Fibroblast of skin of right biceps (primary cell): ENCODE measurements at places on chromosomes 2 and 18.

GRCh38 chr18:10378688-10379420 lies 75.6 kb upstream of the APCDD1 start:
- DNase-seq = peak; percentile 80

- DNase-seq = peak; percentile 90
These were observed 148.8 kb downstream of the VAPA start for GRCh38 chr18:10062302-10063300.

- no peak for DNase-seq
These were observed 535.2 kb downstream of the TDRD15 start for GRCh38 chr2:21658907-21659477.

GRCh38 chr18:49371786-49372185 lies 88.7 kb downstream of the DYM start:
- peak; percentile 11 for DNase-seq

- no peak for DNase-seq
These were observed 643.1 kb upstream of the LRRTM1 start for GRCh38 chr2:80947601-80948130.

GRCh38 chr18:73419531-73419930 lies 551.7 kb upstream of the NETO1 start:
- no peak for DNase-seq

DNA sequence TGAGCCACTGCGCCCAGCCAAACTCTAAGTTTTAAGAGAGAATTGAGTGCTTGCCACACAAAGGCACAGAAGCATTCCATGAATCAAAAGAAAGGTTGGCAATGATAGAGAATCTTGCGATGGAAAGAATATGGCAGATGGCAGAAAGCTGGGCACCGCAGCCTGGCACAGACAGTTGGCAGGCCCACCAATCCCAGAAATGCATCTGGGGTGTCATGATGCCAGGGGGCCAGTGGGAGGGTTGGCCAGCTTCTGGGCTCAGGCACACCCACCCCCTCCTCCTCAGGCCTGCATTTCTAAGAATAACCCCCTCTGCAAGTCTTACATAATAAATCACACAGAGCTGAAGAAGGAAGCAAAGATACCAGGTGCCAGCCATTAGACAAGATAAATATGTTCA lies 19.6 kb downstream of the ZNF2 start:
- DNase-seq = no peak

DNA sequence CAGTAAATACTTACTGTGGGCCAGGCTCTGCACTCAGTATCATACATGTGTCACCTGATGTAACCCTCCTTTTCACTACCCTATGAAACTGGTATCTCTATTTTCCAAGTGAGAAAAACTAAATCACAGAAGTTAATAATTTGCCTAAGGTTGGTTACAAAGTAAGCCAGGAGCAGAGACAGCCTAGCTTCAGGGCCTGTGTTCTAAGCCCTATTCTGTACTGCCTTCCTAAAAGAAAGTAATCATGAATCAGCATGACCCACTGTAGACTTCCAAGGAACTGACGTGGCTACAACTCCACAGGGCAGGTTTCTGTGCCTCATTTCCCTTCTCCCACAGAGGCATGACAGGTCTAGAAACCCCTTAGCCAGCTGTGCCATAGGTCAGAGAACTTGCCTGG lies 14.3 kb downstream of the ZNF142 start:
- DNase-seq = peak; percentile 12

GRCh38 chr2:72198532-72199241 lies 51.0 kb upstream of the CYP26B1 start:
- peak; percentile 53 for DNase-seq

DNA sequence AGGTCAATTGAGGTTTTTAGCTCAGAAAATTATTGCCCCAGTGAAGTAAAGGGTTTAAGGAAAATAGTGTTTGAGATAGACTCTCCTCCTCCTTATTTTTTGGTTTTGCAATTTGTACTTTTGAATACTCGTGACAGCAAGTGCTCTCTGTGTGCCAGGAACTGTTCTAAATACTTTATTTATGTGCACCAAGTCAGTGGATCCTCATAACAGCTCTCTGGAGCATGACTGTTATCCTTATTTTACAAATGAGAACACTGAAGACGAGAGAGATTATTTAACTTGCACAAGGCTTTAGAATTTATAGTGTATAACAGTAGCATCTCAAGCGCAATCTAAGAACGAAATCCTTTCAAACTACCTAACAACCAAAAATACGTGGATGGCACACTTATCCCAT lies 24.7 kb downstream of the BABAM2 start:
- no peak for DNase-seq

DNA sequence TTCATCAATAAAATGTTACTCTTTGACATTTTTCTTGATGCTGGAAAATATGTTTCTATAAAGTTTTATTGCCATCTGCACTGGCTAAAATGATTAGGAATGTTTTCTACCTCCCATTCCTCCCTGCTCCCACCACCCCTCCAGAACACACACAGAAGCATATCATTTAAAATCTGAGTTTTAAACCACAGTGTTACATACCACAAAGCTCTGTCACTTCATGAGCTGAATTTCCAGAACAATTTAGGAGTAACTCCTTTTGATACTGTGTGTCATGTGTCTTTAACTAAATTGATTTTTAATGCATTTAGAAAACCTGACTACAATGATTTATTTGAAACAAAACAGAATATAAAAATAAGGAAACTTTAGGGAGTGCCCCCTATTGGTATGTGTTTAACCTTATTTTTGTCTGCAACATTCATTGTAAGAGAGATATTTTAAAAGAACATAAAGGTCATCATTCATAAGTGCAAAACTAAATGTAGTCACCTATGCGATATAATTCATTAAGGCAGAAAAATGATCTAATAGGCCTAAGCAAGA lies 52.0 kb downstream of the FEZ2 start:
- peak; percentile 70 for DNase-seq

DNA sequence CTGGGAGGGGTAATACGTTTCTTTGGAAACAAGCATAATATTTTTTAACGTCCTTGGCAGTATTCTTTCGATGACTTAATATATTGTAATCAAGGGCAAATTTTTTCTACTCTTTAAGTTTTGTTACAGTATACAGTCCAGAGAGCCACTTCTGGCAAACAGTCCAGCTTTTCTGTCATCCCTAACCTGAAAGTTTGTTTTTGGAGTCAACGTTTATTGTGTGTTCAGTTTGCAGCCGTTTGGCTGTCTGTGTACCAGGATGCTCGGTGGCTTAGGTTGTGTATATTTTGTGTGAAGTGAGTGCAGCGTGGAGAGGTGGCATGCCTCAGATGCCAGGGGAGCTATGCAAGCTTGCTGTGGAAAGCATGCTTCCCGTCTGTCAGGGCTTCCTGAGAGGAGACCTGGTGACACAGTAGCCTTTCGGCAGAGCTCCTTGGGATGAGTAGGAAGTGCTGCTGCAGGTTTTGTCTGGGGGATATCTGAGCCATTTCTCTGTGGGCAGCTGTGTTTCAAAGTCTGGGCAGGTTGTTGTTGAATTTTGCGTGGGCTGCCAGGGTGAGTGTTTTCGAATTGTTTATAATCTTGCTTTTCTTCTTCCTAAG lies 14.7 kb downstream of the MAP3K20 start:
- peak; percentile 53 for DNase-seq

GRCh38 chr2:24885221-24886125 lies 34.6 kb downstream of the ADCY3 start:
- DNase-seq = no peak

DNA sequence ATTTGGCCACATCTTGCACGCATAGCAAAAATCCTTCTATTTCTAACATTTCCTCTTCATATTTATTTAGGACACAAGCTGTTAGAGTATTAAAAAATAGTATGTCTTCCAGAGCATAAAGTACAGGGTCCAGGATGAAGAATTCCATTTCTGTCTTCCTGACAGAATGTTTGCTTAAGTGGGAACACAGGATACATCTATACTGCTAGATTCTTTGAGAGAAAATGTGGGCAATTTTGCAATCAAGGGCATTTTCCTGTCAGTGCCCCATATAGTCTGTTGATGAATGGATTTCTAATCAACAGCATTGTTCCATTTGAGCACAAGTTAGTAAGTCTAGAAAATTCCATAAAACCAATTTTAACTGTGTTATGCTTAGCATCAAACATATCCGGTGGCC lies 409.9 kb downstream of the CPS1 start:
- DNase-seq = no peak

GRCh38 chr2:105409717-105410116 lies 10.9 kb upstream of the FHL2 start:
- DNase-seq = peak; percentile 89

DNA sequence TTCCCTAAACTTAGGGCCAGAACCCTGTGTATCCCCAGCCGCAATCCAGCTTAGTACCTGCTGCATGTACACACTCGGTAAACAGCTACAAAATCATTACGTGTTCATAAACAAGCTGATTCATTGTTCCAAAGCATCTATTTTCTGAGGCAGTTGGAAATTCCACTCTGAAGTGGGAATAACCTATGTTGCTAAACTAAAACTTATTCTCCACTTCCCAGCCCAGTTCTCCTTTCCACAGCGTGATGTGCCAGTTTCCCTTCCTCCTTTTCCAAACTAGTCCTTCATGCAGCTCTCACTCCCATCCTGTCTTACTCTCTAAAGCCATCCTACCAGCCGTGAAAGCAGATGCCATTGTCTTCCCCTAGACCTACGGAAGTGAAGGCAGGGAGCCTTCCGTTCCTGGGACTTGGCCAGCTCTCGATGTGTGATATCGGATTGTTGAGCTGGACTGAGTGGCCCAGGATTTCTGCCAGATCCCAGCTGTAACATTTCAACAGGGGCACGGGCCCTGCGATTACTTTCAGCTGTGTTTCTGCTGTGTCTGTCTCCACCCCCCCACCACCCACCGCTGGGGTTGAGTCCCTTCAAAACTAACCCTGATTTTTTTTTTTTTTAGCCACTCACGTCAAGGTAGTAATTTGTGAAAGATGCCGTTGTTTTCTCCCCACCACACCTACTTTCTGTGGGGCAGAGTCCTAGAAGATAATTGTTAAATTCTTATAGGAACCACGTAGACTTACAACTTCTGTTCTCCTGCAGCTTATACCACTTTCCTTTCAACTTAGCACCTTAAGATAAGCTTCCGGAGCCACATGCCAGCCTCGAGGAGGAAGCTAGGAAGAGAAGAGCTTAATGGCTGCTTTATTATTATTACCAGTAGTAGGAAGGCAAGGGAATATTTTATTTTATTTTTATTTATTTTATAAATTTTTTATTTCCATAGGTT lies 100.9 kb downstream of the CRIM1 start:
- DNase-seq = peak; percentile 81

DNA sequence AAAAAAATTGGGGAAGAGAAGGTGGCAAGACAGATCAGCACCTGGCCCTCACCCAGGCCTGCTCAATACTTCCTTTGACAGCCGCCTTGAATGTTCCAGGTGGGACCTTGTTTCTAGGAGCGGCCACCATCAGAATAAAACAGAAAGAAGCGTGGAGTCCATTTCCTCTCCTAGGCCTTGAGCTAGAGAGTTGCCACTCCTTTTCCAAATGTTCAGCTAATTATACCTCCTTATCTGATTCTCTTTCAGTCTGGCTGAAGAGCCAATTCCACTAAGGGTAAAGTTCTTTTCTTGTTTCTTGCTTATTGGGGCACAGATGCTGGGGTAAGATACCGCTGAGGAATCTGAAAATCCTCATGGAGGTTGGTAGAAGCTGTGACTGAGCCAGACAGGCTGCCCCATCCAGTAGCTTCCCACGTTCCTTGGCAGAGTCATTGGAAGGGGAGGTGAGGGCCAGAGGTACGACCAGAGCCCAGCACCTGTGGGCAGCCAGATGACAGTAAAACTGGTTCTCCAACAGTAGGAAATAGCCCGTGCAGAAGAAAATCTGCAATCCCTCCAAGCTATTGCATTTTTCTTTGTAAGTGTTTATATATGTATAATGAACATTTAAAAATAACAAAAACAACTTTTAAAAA lies 51.5 kb downstream of the PLB1 start:
- DNase-seq = no peak

GRCh38 chr2:174449033-174449432 lies 37.8 kb downstream of the GPR155 start:
- DNase-seq = no peak

- no peak for DNase-seq
These were observed at the start of gene NEUROD1 for GRCh38 chr2:181680055-181680936. Gene NEUROD1, minus strand, starts transcription at chr2:181680517. Its CDS starts 1,657 bp downstream, at chr2:181678860.

- peak; percentile 31 for DNase-seq
These were observed 46.3 kb downstream of the ITSN2 start for GRCh38 chr2:24313744-24314632.

DNA sequence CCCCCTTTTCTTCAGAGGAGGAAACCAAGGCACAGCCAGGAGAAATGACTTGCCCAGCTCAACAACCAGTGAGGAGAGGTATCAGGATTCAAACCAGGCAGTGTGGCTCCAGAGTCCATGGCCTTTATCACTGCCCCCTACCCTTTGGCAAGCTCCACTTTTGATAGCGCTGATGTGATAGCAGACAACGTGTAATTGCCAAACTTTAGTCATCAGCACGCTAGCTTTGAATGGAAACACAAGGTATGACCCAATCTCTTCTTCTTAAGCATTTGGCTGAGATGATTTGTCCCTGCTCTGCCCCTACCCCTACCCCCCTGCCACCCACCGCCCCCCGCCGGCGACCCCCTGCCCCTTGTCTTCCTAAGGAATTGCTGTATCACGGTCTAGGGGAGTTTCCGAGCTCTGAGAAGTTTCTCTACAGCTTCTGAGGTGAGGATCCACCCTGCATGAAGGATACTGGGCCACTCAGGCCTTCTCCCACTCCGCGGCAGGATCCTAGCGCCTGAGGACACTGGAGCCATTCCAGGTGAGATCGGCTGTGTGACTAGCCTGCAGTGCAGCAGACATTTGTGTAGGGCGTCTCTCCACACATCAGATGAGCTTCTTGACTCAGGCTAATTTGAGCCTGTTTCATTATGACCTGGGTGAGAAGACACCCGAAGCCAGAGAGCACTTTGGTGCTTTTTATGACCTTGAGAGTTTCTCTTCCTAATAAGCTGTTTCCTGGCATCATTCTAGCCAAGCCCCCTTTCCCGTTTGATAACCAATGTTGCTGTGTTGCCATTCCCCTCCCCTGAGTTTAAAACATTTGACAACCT lies 75.1 kb upstream of the MAP4K4 start:
- DNase-seq = no peak

GRCh38 chr2:64327510-64328414 lies 126.2 kb upstream of the LGALSL start:
- peak; percentile 24 for DNase-seq

GRCh38 chr2:70959271-70959761 lies 19.1 kb upstream of the ANKRD53 start:
- no peak for DNase-seq

DNA sequence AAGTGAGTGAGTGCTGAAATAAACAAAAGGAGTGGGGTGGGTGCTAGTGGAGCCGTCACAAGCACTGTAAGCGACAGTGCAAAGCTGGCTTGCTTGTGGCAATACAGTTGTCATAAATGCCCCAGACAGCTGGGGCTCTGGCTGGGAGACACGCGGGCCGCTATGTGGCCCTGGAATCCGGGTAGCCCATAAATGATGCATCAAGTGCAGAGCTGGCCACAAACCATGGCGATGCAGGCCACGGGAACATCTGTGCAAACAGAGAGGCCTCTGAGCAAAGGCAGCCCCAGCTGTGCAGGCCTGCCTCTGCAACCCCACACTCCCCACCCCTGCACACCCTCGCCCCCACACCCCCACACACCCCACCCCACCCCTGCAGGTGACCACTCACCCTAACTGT lies 349.2 kb upstream of the ID2 start:
- DNase-seq = no peak
